Activated CD4-positive, alpha-beta T cell treated with anti-CD3 and anti-CD28 coated beads, Interleukin-2, amount 10 ng/mL, durations not matched to agents 24 days and 14 days (primary cell): ENCODE measurements at places on chromosomes 7 and 10. TPM values are rescaled to one million over a fixed set of nuclear protein-coding genes. Genes with fewer than 3 reads are reported as not detected.

Gene ANXA8
- 0.17 TPM in 1 of 2 replicates, not detected in the other for total RNA-seq

Gene ZMIZ2
- 130 and 133 TPM in 2 replicates for total RNA-seq

Gene FGFR2
- not detected in 2 replicates for total RNA-seq

Gene CADPS2
- total RNA-seq = not detected in 2 replicates

Gene SYT15B
- total RNA-seq = 0.12 TPM in 1 of 2 replicates, not detected in the other

Gene NKX2-3
- not detected in 2 replicates for total RNA-seq

Gene ZNF727
- not detected in 2 replicates for total RNA-seq

- DNase-seq = no peak
These were observed 174.4 kb downstream of the CUX1 start for GRCh38 chr7:101991860-101992259.

DNA sequence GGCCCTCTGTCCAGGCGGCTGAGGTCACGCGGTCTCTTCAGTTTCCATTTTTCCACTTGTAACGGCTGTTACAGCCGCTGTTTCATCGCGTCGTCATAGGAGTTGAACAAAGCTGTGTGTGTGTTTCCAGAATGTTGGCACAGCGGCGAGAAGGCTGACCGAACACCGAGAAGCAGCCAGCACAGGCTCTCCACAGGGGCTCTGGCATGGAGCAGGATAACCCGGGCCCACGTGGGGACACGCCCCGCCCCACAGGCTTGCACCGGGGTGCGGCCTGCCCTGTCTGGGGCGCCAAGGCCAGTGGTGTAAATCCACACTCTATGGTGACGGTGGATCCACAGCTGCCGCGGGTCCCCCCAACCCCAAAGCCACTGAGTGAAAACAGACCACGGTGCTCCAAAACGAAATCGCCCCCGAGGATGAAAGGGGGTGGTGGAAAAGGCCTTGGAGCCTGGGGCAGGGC is 448.2 kb downstream of the DNAJB6 start:
- DNase-seq = no peak

DNA sequence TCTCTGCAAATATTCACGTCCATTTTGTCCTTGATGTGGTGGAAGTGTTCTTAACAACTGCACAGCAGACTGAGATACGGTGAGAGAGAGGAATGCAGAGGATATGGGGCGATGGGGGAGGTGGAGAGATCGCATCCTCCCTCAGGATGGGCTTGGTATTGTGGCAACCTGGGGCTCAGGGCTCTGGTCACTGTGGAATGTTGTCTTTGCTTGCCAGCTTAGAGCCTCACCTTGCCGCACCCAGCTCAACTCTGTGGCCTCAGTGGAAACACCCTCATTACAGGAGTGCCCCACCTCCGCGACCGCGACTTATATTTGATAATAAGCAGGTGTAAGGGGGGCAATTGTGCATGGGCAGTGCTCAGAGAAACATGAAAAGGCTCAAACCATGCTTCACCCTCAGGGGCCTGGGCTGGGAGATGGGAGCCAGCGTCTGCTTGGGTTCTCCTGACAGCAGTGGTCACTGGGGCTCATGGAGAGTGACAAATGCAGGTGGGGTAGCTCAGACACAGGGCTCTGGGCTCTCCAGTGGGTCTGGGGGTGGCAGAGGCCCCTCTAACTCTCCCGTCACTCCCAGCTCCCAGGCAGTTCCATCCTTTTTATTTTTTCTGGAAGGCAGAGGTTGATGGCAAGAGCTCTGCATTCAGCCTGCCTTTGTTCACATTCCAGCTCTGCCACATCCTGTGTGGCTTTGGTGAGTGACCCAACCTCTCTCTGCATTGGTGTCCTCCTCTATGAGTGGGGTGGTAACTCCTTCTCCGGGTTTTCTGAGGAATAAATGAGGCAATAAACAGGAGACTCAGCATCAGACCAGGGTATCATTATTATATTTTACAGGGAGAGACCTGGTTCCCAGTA is 43.1 kb upstream of the EMX2 start:
- DNase-seq = no peak

DNA sequence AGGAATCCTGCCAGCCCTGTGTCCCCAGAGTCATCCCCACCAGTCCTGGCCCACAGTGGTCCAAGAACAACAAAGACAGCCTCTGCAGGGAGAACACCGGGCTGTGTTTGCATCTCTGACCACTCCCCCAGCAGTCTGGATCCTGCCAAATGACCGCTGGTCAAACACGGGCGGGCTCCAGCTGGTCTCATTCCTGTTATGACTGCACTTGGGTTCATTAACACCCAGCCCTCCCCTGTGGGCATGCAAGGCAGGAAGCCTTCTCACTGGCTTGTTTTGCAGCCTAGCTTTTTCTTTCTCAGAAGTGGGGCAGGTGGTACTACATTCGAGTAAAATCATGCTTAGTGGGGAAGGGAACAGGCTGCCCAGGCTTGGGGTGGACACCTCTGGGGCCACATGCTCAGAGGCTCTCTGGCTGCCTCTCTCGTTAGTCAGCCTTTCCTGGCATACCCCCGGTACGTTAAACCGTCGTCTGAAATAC is 190.0 kb downstream of the PLXNA4 start:
- no peak for DNase-seq

DNA sequence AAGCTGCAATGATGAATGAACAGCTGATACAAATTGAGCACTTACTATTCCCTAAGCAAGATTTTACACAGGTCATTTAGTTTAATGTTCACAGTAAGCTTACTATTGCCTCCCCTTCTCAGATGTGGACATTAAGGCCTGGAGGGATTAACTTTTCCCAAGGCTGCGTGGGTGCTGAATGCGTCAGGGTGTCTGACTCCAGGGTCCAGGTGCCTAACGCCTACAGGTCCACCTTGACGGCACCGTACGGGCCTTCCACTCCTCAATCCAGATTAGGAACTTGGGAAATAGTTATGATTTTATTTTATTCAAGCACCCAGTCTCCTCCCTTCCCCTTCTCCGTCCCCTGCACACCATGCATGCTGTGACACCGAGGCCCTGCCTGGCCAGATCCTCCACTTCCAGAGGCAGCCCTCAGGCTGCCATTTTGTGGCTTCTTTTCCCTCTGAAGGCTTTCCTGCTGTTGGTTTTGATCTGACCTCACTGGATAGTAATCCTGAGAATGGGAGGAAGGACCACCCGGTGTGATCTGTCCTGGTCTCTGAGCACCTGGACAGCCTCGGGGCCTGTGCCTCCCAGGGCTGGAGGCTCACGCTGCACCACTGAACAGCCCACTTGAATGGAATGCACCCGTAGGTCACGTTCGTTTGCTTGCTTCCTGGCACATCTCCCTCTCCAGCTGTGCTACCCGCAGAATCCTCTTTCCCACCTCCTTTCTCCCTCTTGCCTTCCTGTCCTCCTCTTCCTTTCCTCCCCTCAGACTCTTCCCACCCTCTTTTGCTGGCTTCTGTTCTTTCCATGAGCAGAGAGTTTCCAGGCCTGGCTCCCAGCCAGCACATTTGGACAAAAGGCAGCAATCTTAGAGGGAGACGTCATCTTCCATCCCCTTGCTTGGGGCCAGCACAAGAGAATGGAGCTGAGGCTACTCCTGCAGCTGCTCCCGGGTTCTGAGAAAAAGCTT is 14.4 kb downstream of the DENND2A start:
- no peak for DNase-seq

DNA sequence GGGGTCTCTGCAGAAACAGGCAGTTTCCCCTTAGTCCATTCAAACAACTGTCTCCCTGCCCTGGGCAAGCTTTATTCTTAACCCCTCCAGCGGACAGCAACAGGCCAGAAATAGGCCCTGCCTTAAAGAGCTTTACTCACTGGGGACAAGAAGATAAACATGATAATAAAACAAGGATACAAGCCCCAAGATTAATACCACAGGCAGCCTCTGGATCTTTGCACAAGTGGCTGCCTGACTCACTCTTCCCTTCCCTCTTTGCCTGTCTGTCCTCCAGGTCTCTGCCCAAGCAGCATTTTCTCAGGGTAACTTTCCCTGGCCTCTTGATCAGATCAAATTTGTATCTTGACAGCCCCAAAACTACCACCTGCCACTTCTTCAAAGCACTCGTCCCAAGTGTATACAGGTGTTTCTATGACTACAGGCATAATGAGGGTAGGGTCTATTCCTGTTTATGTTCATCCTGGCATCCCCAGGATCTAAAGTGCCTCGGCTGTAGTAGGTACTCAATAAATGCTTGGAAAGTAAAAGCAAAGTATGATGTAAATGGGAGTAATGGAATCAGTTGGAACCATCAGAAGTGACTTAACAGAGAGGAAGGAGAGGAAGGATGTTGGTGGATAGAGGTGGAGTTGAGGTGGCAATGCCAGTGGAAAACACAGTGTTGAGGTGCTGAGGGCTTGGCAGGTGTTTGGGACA is 7.0 kb upstream of the CAMK2G start:
- no peak for DNase-seq
